ENCODE measurements at places on chromosomes 13 and 19.

DNA sequence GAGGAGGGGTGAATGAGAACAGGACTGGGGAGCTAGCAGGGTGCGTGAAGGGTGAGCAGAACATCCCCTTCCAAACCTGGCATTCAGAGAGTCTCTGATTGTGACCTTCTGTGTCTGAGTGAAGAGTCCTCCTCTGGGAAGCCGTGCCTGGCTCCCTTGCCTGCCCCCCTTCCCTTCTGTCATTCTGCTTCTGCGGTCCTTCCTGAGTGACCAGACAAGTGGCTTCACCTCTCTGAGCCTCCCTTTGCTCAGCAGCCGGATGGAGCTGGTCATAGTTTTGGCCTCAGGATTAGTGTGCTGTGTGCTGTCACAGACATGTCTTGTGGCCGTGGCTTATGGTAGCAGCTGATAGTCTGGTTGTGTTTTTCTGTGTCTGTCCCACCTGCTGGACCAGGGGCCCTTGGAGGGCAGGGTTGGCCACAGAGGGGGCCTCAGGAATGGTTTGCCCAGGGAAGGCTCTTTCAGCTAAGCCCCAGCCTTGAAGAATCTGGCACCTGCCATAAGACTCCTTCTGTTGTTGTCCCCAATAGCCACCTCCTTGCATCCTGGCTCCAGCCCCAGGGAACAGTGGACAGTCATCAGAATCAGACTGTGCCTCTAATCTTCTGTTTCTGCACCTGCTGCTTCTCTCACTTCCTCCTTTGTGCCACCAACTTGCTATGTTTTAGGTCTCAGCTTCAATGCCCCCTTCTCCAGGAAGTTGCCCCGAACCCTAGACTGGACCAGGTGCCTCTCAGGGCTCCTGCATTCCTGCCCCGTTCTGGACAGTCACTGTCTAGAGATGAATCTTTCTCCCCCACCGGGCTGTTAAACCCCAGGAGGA lies 5.9 kb downstream of the CLPTM1 start:
- no peak for DNase-seq

GRCh38 chr13:26658448-26659385 lies 101.2 kb downstream of the WASF3 start:
- DNase-seq: no peak

DNA sequence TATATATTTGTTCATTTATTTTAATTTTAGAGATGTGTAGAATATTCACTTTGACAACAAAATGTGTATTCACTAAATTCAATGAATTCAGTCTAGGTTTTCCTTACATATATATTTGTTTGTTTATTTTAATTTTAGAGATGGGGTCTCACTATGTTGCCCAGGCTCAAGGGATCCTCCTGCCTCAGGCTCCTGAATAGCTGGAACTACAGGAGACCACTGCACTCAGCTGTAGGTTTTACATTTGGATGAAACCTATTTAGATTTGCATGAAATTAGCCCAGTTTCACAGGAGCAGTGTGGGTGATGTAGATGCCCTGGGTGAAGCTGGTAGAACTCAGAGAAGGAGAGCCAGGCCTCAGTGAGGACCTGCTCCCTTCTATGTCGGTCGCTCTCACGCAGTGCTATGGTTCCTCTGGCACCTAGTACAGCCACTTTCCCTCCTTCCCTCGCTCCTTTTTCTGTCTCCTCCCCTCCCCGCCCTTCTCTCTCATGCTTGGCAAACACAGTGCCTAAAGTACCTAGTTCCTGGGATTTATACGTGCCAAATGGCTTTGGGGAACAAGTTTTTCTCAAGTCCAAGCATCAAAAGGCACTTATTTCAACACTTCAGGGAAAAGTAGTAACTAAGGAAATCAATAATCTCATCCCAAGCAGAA lies 14.7 kb upstream of the HMGB1 start:
- DNase-seq: no peak

DNA sequence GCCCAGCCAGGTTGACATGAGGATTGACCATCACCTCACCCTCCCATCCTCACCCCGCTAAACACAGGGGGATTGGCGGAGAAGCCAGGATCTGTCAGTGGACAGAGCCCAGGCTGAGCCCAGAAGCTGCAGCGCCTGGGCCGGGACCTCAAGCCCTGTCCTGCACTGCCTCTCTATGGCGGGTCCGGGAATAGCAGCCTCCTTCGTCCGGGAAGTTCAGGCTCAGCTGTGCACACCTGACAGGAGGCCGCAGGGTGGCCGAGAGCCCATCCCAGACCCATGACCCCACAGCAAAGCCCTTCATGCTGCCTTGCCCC lies 67.8 kb downstream of the SPACA7 start:
- no peak for DNase-seq

DNA sequence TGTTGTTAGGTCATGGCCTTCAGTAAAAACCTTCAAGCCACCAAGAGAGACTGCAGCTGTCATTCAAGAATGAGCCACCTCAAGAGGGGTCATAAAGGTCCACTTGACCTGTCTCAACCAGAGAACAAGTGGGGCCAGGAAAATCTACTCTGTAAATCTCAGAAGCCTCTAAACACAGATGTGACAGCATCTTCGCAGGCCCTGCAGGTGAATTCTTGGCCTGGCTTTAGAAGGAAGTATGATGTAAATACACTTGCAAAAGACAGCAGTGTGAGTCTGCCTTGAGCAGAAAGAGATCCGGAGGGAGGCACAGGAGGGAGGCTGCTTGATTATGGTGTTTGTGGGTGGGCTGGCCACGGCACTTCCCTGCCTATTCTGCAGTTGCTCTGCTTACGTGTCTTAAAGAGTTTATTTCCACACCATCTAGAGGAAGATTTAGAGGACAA lies 1082.9 kb downstream of the UQCRFS1 start:
- no peak for DNase-seq

GRCh38 chr19:11736696-11737095 lies 2.0 kb downstream of the ZNF823 start:
- peak; percentile 10 for DNase-seq
